CD8-positive, alpha-beta memory T cell (primary cell): ENCODE measurements at places on chromosomes 11 and 22.

DNA sequence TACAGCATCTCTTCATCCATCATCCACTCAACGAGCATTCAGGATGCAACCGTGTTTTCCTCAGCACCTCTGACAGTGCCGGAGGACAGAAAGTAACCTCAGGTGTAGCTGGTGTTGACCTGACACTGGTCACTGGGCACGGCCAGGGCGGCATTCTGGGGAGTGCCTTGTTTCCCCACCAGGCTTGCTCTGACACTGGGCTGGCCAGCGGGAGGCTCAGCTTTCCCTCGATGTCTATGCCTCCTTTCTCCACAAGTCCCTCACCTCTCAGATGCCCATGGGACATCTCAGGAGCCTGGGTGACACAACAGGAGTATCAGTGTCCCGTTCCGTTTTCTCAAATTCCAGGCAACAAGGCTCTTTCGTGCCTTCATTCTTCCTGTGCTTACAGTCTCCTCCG lies 28.9 kb downstream of the CD6 start:
- peaks cover 58% of the 10 kb centered on the region for H3K4me1 ChIP-seq
- H3K4me3 ChIP-seq, result no peak overlapping the region
- DNase-seq, result no peak
- no peaks in the 10 kb centered on the region for H3K27me3 ChIP-seq

DNA sequence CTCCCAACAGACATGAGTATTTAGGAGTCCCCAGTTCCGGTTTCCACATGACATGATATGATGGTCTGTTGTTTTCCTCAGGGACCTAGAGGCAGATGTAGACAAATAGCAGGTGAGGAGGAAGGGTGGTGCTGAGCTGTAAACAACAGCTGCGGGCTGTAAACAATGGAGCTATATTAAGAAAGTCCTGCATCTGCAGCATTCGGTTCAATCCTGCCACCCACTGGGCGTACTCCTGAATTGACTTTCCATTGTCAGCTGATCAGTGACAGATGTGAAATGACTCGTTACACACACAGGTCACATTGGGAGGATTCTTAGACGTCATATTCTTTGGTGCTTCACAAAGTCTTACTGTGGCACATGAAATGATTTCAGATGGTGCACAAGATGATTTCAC lies 26.8 kb upstream of the RAG1 start:
- no peaks in the 10 kb centered on the region for H3K27me3 ChIP-seq
- H3K36me3 ChIP-seq, result no peaks in the 10 kb centered on the region

DNA sequence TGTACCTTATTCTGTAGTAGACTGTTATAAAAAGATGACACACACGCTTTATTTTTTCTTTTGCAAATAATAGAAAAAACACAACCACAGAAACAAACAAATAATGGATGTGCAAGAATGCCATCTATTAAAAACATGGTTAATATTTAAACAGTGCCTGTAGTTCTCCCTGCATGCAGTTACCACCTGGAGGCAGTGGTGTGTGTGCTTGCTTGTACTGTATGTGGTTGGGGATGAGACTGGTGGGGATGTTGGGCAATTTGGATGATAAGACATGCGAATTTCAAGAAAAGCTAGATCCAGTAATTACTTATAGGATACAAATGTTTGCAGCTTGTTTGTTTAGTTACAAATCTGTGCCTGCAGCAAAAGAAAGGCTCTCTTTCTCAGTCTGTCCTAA lies 3.6 kb downstream of the C11orf87 start:
- H3K4me1 ChIP-seq, result no peaks in the 10 kb centered on the region
- no peak overlapping the region for H3K4me3 ChIP-seq
- H3K27me3 ChIP-seq, result no peaks in the 10 kb centered on the region
- no peak overlapping the region for H3K27ac ChIP-seq
- H3K36me3 ChIP-seq, result no peaks in the 10 kb centered on the region

DNA sequence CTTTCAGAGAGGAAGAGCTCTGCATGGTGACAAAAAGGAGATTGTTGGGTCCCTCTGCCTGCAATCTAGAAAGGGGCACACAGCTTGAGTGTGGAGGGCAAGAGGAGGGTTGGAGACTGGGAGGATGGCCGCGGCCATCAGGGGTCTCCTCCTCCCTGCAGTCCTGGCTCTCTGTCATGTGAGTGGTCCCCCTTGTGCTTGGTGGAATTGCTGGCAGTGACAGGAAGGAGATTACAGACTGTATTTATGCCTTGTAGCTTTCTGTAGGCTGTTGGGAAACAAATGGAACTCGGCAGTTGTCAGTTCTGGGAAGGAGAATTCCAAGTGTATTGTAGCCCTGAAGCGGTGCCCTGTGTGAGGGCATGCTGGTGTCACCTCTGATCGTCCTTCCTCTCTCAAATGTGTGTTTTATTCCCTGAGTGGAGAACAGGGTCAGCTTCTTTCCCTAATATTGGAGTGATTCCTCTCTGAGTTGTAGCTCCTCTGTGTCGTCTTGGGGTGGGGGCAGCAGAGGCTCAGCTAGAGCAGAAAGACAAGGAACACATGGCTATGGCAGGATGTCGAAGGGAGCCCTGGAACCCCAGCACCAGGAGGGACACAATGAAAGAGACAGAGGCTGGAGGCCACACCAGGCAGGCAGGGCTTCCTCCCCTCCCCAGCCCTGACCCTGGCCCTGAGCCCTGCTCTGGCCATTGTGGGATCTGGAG lies 163.1 kb downstream of the PKNOX2 start:
- no peaks in the 10 kb centered on the region for H3K4me1 ChIP-seq
- DNase-seq, result no peak
- H3K27me3 ChIP-seq, result no peaks in the 10 kb centered on the region

DNA sequence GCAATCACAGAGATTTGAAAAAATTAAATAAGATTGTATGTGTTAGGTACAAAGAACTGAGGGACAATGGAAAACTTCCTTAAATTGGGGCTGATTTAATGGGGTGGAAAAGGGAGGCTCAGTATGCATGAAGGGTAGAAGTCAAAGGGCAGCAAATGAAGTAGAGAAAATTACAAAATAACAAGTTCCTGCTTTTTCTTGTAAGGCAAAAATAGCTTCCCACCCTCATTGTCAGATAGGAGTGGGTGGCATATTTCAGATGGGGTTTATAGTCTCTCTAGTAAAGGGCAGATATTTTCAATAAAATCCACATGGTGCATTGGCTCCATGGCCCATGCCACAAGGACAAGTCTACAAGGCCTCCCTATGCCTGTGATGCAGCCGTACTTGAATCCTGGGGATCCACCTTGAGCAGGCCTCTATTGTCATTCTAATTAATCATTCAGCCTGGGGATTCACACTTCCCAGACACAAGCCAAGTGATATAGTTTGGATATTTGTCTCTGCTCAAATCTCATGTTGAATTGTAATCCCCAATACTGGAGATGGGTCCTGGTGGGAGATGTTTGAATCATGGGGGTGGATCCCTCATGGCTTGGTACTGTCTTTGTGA lies 36.7 kb upstream of the SESN3 start:
- no peak for DNase-seq
- H3K27ac ChIP-seq, result no peak overlapping the region
- H3K27me3 ChIP-seq, result no peaks in the 10 kb centered on the region
- peaks cover 9% of the 10 kb centered on the region for H3K4me1 ChIP-seq
- no peak overlapping the region for H3K4me3 ChIP-seq

DNA sequence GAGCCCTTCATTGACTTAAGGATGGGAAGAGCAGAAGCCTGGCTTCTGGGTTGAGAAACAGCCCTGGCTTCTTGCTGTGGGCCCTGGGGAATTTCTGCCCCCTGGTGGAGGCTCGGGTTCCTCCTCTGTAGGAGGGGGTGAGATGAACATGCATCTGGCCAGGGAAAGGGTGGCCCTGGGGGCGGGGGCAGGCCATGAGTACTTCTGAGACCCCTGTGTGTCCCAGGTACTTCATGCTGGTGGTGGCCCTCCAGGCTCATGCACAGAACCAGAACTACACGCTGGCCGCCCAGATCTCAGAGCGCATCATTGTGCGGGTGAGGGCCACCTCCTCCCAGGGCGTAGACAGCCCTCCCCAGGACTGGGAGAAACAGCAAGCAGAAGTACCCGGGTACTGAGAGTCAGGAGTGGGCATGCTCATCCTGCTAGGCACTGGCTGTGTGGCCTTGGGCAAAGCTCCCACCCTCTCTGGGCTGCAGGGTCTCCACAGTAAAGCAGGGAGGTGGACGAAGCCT lies 15.8 kb downstream of the TMEM258 start:
- no peaks in the 10 kb centered on the region for H3K36me3 ChIP-seq
- H3K4me1 ChIP-seq, result peaks cover 12% of the 10 kb centered on the region
- H3K27me3 ChIP-seq, result no peaks in the 10 kb centered on the region
- H3K27ac ChIP-seq, result no peak overlapping the region

- no peak for DNase-seq
- H3K27me3 ChIP-seq, result no peaks in the 10 kb centered on the region
- no peaks in the 10 kb centered on the region for H3K36me3 ChIP-seq
- no peaks in the 10 kb centered on the region for H3K4me1 ChIP-seq
These were observed 44.8 kb downstream of the PRR5L start for GRCh38 chr11:36340897-36341296.

DNA sequence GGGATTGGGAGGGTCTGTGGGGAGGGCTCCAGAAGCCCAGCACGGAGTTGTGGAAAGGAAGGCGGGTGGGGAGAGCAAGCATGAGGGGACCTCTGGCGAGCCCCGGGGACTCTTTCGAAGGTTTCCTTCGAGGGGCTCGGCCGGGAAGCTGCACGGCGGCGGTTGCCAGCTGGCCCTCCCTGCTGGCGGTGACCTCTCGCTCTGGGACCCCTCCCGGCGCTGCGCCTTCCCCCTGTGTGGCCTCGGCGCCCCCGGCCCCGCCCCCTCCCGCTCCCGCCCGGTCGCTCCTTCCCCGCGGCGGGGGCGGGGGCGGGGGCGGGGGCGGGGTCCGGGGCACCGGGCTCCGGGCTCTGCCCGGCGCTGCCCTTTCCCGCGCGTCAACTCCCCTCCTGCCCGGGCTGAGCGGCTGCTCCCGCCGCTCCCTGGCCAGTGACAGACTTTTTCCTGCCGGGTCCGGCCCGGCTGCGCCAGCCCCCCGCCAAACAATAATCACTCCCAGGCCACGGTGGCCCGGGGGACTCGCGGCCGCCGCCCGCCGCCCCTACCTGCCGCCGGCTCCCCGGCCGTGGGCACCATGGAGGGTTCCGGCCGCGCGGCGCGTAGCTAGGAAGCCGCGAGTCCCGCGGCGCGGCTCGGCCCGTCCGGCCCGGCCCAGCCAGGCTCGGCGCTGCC lies 941 bp downstream of the CLCF1 start:
- peak overlapping the region; percentile 34 for H3K4me3 ChIP-seq
- no peak for DNase-seq
- no peaks in the 10 kb centered on the region for H3K36me3 ChIP-seq
- H3K27me3 ChIP-seq, result peaks cover 3% of the 10 kb centered on the region

DNA sequence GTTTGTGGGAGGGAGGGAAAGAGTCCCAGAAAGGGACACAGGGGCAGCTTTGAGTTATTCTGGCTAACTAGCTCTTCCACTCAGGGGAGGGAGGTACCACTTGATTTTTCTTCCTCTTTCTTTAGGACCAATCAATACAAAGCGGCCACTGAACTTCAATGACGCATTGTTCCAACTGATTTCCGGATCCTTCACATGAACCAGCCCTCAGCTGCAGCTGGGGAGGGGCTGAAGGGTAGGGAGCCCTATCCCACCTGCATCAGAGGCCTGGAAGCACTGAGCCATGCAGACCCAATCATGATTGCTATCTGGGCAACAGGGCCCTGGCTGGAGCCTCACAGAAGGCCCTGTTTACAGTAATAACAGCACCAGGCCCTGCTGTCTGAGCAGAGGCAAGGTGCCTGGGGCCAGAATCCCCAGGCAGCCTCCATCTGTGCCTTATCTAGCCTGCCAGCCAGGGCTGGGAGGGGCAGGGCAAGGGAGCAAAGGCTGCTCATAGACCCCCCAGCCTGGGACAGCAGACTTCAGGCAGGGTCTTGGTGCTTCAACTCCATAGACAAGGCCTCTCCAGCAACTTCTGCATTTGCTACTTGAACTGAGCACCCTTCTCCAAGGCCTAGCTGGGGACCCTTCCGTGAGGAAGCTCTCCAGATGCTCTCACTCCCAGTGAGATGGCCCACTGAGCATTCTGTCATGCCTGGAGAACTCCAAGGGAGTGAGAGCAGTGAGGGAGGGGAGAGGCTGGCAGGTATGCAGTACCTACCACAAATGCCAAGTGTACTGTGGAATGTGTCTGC lies 22.5 kb downstream of the CLPB start:
- peaks cover 4% of the 10 kb centered on the region for H3K4me1 ChIP-seq
- H3K4me3 ChIP-seq, result no peak overlapping the region
- no peaks in the 10 kb centered on the region for H3K36me3 ChIP-seq
- H3K27ac ChIP-seq, result no peak overlapping the region
- no peak for DNase-seq

- no peak overlapping the region for H3K27ac ChIP-seq
- peaks cover 14% of the 10 kb centered on the region for H3K4me1 ChIP-seq
- H3K27me3 ChIP-seq, result no peaks in the 10 kb centered on the region
- H3K4me3 ChIP-seq, result no peak overlapping the region
These were observed 7.7 kb downstream of the KCNQ1 start for GRCh38 chr11:2452321-2453012.

DNA sequence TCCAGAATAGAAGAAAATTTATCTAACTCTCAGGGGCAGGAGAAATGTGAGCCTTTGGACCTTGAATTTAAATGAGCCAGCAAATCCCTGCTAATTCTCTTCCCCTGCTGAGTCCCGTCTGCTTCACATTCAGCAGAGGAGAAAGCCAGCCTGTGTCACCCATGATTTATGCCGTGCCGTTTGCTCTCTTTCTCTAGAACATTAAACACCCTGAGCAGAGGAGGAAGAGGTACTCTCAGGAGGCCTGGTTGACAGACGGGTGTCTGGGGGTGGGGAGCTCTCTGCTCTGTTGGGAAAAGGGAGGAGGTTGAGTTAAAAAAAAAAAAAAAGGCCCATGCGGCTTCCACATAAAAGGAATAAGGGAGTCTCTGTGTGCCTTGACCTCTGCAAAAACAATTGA lies 11.3 kb upstream of the MTMR3 start:
- H3K27me3 ChIP-seq, result no peaks in the 10 kb centered on the region
- no peak overlapping the region for H3K27ac ChIP-seq
- H3K36me3 ChIP-seq, result no peaks in the 10 kb centered on the region
- no peak overlapping the region for H3K4me3 ChIP-seq

DNA sequence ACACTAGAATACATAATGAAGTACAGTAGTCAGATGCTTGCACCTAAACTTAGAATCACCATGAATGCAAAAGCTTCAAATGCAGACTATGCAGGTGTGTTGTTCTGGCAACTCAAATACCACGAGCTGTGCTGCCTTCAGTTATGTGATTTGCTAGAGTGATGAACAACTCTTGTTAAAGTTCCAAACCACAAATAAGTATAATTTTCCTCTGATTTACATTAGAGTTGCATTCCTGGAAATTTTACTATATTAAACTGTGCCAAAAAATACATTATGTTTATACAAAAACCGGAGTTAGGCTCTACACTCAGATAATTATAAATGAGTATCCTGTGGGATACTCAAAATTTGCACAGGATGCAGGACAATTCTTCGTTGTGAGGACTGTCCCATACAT lies 3.0 kb downstream of the TMEM218 start:
- H3K36me3 ChIP-seq, result no peaks in the 10 kb centered on the region
- H3K27me3 ChIP-seq, result no peaks in the 10 kb centered on the region
- no peak overlapping the region for H3K4me3 ChIP-seq
- H3K27ac ChIP-seq, result no peak overlapping the region
- peaks cover 17% of the 10 kb centered on the region for H3K4me1 ChIP-seq

DNA sequence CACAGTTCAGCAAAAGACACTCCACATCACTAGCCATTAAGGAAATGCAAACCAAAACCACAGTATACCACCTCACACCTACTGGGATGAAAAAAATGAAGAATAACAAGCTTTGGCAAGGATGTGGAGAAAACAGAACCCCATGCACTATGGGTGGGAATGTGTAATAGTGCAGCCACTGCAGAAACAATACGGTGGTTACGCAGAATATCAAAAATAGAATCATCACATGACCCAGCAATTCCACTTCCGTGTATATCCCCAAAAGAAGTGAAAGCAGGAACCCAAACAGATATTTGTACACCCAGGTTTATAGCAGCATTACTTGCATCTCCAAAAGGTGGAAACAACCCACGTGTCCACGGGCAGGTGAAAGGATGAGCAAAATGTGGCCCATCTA lies 20.8 kb downstream of the CARS1 start:
- no peak overlapping the region for H3K4me3 ChIP-seq
- H3K4me1 ChIP-seq, result peaks cover 14% of the 10 kb centered on the region
